ENCODE measurements at places on chromosomes 3 and 15. TPM values are rescaled to one million over a fixed set of nuclear protein-coding genes. Genes with fewer than 3 reads are reported as not detected.

GRCh38 chr15:52466134-52466701, 62.5 kb downstream of the MYO5A start:
- DNase-seq, result no peak

Gene CDAN1
- total RNA-seq, result 25.9 TPM

DNA sequence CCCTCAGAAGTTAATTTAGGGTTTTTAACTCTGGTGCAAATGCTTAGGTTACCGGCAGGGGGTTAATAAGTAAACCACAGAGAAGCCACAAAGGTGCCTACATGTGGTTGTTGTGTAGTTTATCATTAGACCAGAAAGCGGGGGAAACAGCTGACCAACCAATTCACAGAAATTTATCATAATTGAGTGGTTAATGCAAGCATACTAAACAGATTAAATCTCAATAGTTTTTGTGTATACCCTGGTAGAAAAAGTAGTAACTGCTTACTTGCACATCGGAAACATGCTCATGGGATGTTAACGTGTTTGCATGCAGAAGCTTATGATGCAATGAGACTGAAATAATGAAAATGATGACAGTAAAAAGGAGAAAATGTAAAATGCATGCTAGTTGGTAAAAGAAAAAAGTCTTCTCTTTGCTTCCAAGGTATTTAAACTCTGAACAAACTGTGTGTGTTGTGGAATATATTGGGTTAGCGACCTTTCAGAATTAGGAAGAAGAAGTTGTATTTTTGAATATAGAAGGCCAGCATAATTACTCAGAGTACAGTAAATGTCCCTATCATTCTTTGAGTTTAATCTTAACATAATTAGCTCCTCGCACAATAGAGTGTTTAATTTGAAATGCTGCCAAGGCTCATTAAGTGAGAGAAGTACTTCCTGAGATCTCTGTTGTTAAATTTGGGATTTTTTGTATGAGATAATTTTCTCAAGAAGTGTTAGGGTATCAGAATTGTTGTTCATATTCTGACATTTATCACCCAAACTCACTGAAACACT, 316.2 kb downstream of the PTPRG start:
- DNase-seq, result no peak

DNA sequence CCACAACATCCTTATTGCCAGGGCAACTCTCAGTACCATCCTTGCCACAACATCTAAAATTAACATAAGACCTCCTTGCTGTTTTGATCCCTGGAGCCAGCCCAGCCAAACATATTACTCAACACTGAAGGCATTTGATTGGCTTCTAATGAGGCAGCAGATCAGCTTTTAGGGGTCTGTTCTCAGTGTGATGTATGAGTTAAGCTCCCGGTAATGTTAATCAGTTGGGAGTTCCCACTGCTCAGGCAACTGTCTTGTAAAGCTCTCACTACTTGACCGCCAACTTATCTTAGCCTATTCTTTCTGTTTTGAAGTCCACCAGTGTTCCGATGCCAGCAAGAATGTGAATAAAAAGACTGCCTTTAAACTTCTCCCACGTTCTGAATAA, 158.9 kb downstream of the FOXB1 start:
- no peak for DNase-seq

DNA sequence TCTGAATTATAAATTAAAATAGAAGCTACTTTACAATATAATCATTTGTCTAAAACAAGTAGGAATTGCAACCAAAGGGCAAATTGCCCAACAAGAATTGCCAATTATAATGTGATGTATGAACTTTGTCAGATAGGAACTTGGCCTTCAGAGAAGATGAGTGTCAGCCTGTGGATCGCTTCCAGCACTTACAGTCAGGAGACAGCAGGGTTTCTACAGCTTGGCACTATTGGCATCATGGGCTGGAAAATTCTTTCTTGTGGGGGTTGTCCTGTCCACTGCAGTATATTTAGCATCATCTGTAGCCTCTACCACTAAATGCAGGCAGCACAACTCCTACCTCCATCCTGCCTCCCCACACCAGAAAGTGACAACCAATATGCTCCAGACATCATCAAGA, 48.1 kb upstream of the CRBN start:
- no peak for DNase-seq

Gene LEKR1
- total RNA-seq, result 0.21 TPM

Gene SCN5A
- 13.1 TPM for total RNA-seq

- no peak for DNase-seq
Observed at GRCh38 chr3:107681396-107681795, 158.6 kb downstream of the BBX start.

- DNase-seq, result no peak
Observed at GRCh38 chr3:126277629-126278378, 79.4 kb downstream of the KLF15 start.

GRCh38 chr3:6079011-6079410, 781.9 kb upstream of the GRM7 start:
- no peak for DNase-seq

Gene ADAMTS9
- 22.6 TPM for total RNA-seq

GRCh38 chr3:128554100-128554464, 61.1 kb upstream of the GATA2 start:
- DNase-seq, result peak; percentile 92

Gene ELL3
- 2.4 TPM for total RNA-seq

GRCh38 chr3:9122732-9123364, 126.6 kb downstream of the SRGAP3 start:
- DNase-seq, result no peak

- DNase-seq, result no peak
Observed at GRCh38 chr3:170079536-170080165, 41.9 kb downstream of the GPR160 start.

DNA sequence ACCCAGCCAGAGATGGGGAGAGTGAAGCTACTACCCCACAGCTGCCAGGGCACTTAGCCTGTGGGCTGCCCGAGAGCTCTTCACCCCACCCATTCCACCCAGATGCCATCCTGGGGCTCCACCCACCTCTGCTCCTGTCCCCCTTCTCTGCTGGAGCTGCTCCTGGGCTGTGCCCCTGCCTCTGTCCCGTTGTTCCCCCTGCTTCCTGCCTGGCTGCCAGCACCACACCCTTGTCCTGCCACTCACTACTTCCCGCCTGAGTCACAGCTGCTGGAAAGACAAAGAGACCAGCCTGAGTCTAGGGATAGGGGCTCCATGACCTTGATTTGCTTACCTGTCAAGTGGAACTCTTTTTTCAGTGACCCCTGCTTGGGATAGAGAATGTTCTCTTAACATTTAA, 12.4 kb downstream of the GNAI2 start:
- DNase-seq, result peak; percentile 77

DNA sequence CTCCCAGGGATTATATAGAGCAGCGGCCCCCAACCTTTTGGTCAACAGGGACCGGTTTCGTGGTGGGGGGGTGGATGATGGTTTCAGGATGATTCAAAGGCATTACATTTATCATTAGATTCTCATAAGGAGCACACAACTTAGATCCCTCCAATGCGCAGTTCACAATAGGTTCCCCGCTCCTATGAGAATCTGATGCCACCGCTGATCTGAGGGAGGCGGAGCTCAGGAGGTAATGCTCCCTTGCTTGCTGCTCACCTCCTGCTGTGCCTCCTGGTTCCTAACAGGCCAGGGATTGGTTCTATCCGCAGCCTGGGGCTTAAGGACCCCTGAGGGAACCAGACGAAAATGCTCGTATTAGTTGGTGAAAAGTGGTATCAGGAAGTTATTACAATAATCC, 1.3 kb upstream of the HACD2 start:
- peak; percentile 59 for DNase-seq

Gene VWA5B2
- total RNA-seq, result not detected

Gene FLNB
- total RNA-seq, result 670 TPM
